ENCODE measurements at places on chromosomes 1 and 21. TPM values are rescaled to one million over a fixed set of nuclear protein-coding genes. Genes with fewer than 3 reads are reported as not detected.
A peak's percentile ranks its signal among the peaks of the same experiment; 100 is the strongest.

DNA sequence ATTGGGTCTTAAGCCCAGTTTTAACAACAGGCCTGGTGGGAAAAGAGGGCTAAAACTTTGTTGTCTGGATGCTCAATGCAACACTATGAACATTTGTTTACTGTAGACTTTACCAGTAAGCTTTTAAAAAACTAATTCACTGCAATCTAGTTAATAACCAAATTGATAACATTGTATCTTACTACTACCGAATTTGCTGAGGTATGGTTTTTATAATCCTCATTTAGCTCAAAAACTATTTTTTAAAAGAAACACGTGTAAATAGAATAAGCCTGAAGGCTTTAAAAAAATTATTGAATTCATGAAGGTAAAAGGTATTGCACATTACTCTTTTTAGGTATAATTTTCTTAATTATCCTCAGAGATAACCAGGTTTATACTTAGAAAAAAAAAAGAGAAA lies 500.6 kb downstream of the RWDD3 start:
- DNase-seq = no peak

GRCh38 chr1:35929730-35930592 lies 944 bp upstream of the AGO3 start:
- peak; percentile 23 for DNase-seq

DNA sequence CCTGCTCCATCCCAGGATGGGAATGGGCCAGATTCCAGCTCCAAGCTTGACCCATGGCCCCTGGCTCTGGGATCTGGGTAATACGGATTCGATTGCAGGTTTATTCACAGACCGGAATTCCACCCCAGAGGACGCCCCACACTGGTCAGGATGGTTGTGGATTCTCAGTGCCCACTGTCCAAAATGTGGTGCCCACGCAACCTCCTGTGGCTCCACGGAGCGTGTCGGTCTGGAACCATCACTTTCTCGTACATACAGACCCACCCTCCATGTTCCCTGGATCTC lies 31.6 kb downstream of the KRTAP10-1 start:
- no peak for DNase-seq

DNA sequence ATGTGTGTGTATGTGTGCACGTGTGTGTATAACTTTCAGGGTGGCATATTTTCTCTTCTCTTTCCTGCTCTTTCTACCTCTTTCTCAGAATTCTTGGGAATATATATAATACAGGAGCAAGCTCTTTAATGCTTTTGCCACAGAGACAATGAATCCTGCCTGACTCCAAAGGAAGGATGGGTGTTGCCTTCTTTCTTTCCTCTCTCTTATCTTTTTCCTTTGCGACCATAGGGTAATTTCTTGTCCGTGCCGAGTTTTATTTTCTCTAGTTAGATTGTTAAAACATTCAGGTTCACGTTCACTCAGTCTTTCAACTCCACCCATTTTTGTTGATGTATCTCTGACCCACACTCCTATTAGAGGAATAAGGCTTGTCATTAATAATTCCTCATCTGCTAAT lies 129.0 kb upstream of the C1orf21 start:
- DNase-seq = no peak

The GSTM5 gene
- not detected for total RNA-seq

GRCh38 chr1:181095763-181096184 lies 7.3 kb downstream of the IER5 start:
- DNase-seq = no peak

DNA sequence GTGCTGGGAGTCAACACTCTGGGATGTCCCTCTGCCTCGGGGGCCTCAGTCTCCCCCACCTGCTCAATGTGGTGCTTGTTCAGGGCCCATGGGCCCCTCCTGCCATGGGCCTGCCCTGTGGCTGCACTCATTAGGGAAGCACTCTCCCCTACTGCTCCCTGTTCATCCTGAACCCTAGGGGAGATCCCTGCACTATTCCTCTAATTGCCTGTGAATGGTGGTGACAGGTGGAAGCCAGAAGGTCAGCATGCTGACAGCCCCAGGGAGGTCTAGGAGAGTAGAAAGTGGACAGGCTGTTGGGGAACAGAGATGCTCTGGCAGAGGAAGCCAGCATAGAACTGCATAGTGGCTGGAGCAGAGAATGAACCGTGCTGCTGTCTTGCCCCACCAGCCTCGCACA lies 217.6 kb downstream of the TRABD2B start:
- DNase-seq = no peak

DNA sequence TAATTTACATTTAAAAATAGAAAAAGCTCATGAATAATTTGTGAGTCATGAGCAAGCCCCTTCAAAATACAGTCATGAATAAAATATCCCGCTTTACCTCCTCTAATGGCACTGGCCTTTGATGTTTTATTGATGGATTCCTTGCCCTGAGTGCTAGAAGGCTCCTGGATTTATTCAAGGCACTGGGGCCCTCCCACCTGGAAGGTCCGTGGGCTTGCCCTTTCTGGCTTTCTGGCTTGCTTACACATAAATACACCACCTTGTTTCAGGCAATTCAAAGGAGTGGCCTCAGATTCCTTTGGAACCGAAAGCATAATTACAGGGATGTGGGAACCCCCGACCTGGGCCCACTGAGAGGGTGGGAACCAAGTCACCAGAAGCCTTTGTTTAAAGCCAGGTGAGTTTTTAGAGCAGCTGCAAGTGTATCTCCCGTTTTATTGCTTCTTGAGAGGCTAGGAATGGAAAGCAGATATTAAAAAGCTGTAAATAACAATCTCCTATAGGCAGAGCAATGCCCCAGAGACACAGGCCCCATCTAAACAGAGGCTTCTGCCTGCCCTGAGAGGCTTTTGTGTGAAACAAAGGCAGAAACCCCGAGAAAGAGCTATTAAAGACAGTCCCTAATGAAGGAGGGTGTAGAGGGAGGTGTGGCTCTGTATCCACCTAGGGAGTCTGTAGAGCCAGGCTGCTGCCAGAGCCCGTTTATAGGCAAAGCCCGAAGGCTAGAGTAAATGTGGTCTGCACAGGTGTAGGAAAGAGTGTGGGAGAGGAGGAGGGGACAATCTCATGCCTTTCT lies 126.4 kb downstream of the FAM78B start:
- DNase-seq = no peak

The OR2T35 gene
- not detected for total RNA-seq

GRCh38 chr1:47759936-47760629 lies 237.1 kb downstream of the TRABD2B start:
- no peak for DNase-seq

The PEAR1 gene
- total RNA-seq = 3.0 TPM

- DNase-seq = no peak
Measured at GRCh38 chr1:191969290-191969689, 189.0 kb upstream of the RGS18 start.

The COL9A2 gene
- 3.2 TPM for total RNA-seq

- no peak for DNase-seq
Measured at GRCh38 chr1:43773821-43774220, 66.5 kb downstream of the ST3GAL3 start.

DNA sequence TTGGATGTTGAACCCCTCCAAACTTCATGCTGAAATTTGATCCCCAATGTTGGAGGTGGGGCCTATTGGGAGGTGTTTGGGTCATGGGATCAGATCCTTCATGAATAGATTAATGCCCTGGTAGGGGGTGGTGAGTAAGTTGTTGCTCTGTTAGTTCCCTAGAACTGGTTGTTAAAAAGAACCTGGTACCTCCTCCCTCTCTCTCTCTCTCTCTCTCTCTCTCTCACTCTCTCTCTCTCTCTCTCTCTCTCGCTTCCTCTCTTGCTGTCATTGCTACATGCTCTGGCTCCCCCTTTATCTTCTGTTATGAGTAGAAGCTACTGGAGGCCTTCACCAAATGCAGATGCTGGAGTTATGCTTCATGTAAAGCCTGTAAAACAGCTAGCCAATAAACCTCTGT lies 498.2 kb upstream of the NR5A2 start:
- no peak for DNase-seq

GRCh38 chr1:183583466-183583865 lies 6.8 kb downstream of the NCF2 start:
- no peak for DNase-seq

The SPRR2A gene
- total RNA-seq = not detected

DNA sequence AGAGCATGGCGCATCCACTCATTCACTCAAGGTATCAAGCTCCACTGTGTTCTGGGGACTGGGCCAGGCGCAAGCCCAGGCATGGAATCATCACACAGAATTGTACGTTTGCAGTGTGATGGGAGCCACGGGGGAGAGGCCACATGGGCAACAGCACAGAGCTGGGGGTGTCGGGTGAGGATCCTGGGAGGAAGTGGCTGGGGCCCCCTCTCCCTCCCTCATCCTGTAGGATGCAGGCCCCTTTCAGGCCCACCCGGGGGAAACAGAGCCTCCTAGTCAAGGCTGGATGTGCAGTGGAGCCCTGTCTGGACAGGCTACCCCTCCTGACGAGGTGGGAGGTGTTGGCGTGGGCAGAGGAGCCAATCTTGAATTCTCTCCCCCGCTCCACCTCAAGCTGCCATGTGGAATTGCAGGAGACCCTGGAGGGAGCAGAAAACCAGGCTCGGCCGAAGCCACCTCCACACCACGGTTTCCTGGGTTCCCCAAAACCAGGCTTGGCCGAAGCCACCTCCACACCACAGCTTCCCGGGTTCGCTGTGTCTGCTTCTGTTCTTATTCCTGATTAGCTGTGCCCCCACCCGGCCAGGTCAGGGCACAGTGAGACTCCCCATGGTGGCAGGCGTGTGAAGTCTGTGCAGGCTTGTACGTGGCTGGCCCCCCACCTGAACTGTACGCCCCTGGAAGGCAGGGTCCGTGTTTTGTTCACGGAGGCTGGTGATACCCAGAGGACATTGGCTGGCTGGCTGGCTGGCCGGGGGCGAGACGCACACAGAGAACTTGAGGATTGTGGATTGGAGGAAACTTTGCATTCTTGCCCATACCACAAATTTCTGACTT lies 4.2 kb upstream of the C1orf174 start:
- DNase-seq = no peak

- peak; percentile 64 for DNase-seq
Measured at GRCh38 chr1:91404151-91405012, at the start of gene HFM1. Gene HFM1 (minus strand): TSS chr1:91404837. CDS start chr1:91401082, 3,755 bp downstream.

The ATP6V1G3 gene
- total RNA-seq = not detected

DNA sequence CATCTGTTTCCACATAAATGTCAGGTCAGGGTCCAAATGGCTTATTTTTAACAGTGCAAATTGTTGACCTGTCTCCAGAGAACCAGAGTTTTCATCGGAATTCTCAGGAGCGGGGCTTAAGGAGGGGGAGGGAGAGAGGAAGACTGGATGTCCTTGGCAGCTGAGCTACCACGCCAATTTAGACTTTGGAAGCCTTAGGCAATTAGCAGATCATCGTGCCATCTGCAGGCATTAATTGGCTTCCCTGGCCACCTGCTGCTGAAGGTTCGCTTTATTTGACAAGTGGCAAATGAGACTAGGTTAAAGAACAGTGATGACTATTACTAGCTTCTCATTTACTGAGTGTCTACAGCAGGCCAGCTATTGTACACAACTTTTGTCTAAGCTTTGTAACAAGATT lies 43.7 kb downstream of the HLX start:
- no peak for DNase-seq

Measured in Calu3 (cell line).